ENCODE measurements at places on chromosomes 4 and X.

- no peak for DNase-seq
Measured at GRCh38 chrX:95101851-95102390, 1427.9 kb downstream of the FAM133A start.

GRCh38 chrX:28757290-28757689 is 170.0 kb downstream of the IL1RAPL1 start:
- DNase-seq: no peak

- no peak for DNase-seq
Measured at GRCh38 chr4:144591401-144591800, 54.6 kb upstream of the HHIP start.

GRCh38 chr4:153713866-153714646 is 30.0 kb downstream of the TLR2 start:
- DNase-seq: no peak

DNA sequence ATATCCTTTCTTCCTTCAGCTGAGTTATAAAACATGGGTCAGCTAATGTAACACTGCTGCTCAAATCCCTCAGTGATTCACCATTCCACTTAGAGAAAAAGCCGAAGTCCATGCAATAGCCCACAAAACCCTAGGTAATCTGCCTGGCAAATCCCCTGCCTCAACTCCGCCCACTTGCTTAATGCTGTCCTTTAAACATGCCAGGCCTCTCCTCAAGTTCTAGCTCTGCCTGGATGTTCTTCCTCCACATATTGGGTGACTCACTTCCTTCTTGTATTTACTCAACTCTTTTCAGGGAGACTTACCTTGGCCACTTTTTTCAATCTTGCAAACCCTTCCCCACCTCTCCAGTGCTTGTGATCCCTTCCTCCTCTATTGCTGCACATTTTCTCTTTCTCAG is 89.8 kb downstream of the EMCN start:
- DNase-seq: no peak

DNA sequence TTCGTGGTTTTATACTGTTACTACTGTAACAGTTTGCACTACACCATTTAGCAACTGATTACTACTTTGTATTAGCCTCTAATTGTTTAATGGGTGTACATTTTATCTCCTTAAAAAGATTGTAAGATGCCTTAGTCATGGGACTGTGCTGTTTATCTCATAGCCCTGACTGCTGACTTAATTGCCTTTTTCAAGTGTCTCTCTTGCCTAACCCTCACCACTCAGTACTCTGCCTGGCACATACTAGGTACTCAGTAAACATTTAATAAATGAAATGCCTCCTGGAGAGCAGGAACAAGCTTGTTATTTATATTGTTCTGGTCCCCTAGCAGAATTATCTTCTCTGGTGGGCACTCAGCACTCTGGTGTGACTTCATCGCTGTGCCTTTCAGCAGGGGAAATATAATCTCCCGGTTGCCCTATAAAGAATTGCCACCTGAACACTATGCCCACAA is 1.7 kb upstream of the STIM2 start:
- no peak for DNase-seq

DNA sequence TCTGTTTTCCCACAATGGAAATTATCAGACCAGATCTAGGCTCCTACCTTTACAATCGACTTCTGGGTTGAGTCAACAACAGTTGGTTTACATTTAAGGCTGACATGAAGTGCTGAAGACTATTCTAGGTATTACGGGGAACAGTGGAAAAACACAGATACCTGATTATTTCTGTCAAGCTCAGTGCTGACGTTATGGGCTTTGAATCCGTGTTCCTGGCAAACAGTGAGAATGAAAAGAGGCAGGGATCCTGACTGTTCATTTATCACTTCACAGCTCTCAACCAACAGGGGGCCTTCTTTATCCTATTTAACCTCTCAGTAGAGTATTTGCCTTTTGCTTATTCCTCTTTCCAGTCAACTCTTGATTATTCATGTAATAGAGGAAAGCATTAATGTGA is 43.1 kb downstream of the TMEM164 start:
- no peak for DNase-seq

DNA sequence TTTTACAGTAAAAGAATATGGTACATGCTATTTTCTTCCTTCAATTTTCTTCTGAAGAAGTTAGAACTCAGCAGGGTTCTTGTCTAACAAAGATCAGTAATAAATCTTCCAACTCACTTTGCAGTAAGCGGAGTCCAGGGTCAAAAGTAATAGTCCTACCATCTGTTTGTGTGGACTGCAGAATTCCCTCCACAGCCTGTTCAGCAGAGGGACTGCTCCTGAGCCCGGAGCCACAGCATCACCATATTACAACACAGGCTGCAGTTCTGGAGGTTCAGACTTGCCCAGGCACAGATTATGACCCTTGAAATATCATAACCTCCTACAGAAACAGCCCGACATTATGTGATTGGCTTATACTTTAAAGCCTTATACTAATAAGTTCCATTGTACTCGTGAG is 10.3 kb downstream of the FHDC1 start:
- no peak for DNase-seq

- no peak for DNase-seq
Measured at GRCh38 chrX:119132961-119133360, 5.3 kb upstream of the KIAA1210 start.

DNA sequence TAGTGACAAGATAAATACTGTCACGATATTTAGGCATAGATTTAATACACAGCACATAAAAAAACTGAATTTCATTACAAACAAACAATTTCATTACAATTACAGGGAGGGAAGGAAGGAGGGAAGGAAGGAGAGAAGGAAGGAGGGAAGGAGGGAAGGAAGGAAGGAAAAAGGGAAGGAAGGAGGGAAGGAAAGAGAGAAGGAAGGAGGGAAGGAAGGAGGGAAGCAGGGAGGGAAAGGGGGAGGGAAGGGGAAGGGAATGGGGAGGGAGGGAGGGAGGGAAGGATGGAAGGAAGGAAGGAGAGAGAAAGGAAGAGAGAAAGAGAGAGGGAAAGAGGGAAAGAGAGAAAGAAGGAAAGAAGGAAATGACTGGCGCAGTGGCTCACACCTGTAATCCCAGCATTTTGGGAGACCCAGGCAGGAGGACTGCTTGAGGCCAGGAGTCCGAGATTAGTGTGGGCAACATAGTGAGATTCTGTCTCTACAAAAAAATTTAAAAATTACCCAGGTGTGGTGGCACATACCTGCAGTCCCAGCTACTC is 64.6 kb downstream of the FBXW7 start:
- DNase-seq: no peak

DNA sequence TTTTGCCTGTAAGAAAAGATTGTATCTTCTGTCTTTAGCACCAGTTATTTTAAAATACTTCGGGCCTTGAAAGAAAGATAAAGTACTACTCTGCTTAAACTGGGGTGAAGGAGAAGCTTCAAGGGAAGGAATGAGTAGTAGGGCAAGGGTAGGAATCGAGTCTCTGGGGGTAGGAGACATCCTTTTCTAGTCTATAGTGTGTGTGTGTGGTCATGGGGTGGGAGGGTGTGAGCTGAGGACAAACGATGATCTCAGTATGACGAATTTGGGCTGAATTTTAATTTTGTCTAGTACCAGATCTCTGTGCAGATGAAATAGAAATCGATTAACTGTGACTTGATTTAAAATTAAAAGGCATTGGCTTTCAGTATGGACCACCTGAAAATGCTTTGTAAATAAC is 3.3 kb upstream of the MYOZ2 start:
- DNase-seq: no peak

DNA sequence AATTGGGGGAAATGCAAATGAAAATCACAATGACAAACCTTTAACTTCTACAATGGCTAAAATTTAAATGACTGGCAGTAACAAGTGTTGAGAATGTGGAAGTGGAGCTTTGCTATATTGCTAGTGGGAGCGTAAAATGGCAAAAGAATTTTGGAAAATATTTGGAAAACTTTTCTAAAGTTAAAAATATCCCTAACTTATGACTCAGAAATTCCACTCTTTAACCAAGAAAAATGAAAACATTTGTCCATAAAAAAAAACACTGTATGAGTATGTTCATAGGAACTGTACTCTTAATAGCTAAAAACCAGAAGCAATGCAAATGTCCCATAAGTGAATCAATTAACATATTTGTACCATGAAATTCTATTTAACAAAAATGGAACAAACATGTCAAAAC is 3.6 kb downstream of the TBCK start:
- DNase-seq: no peak

- no peak for DNase-seq
Measured at GRCh38 chr4:110920990-110921389, 298.1 kb upstream of the PITX2 start.

DNA sequence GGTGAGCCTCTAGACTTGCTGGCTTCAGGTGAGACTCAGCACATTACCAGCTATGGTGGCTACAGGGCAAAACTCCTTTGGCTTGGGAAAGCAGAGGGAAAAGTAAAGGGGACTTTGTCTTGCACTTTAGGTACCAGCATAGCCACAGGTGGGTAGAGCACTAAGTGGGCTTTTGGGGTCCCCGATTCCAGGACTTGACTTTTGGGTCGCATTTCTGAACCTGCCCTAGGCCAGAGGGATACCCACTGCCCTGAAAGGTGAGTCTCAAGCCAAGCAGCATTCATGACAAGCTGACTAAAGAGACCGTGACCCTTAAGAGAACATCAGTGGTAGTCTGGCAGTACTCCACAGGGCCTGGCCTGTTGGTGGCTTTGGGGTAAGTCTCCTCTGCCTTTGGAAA is 224.8 kb downstream of the CFAP299 start:
- no peak for DNase-seq

All from stimulated activated CD8-positive, alpha-beta memory T cell treated with anti-CD3 and anti-CD28 coated beads, Interleukin-2, amount 100 ng/mL, for 1 hour (primary cell).